ENCODE measurements at places on chromosomes 12 and 14. TPM values are rescaled to one million over a fixed set of nuclear protein-coding genes. Genes with fewer than 3 reads are reported as not detected.

The MIP gene
- total RNA-seq: not detected

The PRR4 gene
- 3.5 TPM for total RNA-seq

The P2RX2 gene
- 0.30 TPM for total RNA-seq

The CPNE6 gene
- total RNA-seq: 55.7 TPM

The SMCO2 gene
- 0.40 TPM for total RNA-seq

The SLC6A15 gene
- 11.0 TPM for total RNA-seq

The CAPZA3 gene
- not detected for total RNA-seq
